Stimulated activated CD4-positive, alpha-beta T cell treated with anti-CD3 and anti-CD28 coated beads, TNF-alpha, amount 100 ng/mL, for 24 hours (primary cell): ENCODE measurements at places on chromosomes 6 and 20.
A peak's percentile ranks its signal among the peaks of the same experiment; 100 is the strongest.

GRCh38 chr6:169070506-169071176 lies 183.0 kb downstream of the THBS2 start:
- no peak for DNase-seq

GRCh38 chr6:4506792-4507191 lies 269.4 kb upstream of the CDYL start:
- DNase-seq: no peak

GRCh38 chr6:98124171-98124570 lies 710.2 kb upstream of the POU3F2 start:
- no peak for DNase-seq

DNA sequence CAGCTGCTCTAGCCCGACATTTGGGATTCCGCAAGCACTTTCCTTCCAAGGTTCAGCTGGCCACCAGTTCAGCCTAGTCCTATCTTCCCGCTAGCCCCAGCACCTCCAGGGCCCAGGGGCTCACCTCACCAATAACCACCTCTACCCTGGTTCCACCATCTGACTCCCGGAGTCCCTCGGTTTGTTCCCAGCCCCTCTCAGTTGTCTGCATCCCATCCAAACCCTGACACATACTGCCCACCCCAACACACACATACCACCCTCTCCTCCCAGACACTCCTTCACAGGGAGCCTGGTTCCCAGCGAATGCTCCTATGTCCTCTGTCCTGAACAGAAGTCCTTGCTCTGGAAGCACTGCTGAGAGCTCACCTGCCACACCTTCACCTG lies 418 bp downstream of the TNXB start:
- no peak for DNase-seq

DNA sequence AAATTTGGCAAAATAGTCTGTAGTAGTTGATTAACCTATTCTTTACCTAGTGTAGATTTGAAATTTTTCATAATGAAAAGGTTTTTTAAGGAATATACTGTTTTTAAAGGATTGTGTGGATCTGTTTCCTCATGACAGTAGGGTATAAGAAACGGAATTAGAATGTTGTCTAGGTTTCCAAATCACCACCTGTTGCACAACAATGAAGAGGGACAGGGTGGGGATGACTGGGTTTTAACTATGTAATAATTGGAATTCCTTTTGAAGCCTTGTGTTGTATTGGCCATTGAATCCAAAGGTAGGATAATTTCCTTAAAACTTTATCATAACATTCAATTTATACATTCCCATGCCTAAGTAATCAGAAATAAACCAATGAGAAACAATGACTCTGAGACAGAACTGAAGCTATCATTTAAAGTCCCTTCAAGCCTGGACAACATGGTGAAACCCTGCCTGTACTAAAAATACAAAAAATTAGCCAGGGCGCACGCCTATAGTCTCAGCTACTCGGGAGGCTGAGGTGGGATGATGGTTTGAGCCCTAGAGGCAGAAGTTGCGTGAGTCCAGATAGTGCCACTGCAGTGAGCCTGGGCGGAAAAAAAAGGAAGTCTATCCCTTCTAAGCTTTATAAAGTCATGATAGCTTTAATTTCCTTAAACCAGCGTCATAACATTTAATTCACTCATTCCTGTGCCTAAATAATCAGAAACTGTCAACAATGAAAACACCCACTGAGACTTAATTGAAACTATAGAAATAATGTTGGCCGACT lies 18.3 kb upstream of the SLC17A5 start:
- no peak for DNase-seq

DNA sequence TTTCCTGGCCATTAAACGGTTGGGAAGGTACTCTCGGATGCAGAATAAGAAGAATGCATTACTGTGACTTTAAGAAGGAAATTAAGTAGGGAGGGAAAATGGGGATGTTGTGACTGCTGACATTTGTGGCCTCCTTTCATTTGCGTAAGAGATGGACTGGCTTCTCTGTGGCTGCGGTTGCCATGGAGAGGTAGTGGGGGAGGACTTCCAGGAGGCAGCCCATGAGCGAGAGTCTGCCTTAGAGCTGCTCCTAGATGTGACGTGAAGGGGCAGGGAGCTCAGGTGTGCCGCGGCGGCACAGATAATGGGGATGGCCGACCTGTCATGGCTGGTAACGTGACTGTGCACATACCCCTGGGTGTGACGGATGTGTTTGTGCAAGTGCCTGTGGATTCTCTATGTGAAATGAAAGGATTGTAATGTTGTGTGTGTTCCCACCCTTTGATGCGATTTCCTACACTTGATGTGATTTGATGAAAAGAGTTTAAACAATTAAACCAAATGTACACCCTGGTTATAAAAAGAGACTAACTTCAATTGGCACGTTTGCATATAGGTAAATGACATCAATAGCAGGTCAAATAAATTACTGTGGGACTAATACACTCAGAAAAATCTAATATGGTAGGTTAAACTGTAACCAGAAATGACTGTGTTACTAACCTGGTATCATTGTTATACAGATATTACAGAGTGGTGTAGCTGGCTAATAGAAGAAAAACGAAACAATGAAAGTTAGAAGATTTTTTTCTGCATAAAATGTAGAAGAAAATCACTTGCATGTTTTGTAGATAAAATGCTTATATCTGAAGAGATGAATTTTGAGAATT lies 48.9 kb downstream of the HIVEP1 start:
- peak; percentile 66 for DNase-seq

DNA sequence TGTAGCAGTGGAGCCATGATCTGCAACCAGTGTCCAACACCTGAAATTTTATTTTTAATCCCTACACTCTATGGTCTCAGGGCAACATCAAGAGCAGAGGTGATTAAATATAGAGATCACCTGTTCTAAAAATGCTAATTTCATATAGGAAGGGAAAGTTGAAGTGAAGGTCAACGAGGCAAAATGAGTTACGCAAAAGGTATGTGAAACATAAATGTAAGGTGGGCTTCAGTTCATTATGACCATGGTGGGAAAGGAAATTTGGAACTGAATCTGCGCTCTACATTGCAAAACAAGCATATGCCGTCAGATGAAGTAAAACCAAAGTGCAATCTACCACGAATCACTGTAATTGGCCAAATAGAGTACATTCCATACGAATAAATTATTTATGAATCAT lies 35.2 kb upstream of the STMND1 start:
- DNase-seq: no peak

- DNase-seq: peak; percentile 27
Observed at GRCh38 chr20:51631011-51631950, 88.8 kb upstream of the NFATC2 start.

DNA sequence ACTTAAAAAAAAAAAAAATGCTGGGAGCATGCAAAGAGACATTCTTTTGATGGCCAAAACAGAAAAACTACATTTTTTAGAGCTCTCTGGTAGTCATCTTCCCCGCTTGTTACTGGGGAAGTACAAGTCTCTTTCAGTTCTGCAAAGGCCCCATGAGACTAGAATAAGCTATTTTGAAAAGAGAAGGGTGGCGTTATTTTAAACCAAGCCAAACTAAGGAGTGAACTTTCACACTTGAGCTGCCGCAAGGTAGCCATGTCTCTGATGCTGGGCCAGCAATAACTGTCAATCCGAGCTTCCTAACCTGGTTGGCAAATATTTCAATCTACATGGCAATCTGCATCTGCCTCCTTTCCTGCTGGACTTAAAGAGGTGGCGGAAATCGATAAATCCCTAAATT lies 96.7 kb downstream of the L3MBTL3 start:
- no peak for DNase-seq

GRCh38 chr20:52864916-52865605 lies 107.1 kb upstream of the TSHZ2 start:
- DNase-seq: no peak

GRCh38 chr6:167306401-167306998 lies 15.4 kb downstream of the UNC93A start:
- no peak for DNase-seq

- no peak for DNase-seq
Observed at GRCh38 chr20:51272401-51272800, 249.5 kb upstream of the KCNG1 start.

GRCh38 chr6:111724505-111724904 lies 118.8 kb upstream of the TRAF3IP2 start:
- no peak for DNase-seq

DNA sequence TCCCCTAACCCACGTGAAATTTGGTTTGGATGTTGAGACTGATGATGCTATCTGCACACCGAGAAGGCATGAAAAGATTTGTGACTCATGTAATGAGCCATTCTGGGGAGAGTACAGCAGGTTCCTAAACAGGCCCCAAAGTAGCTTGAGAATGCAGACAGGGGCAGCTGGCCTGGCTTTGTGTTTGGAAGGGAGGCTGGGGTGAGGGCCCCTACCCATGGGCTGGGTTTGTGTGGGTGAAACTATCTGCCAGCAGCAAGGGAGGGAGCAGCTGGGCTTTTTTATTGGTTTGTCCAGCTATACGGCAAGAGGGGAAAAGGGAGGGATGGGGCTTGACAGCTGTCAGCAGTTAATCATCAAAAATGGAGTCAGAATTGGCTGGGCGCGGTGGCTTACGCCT lies 87.0 kb upstream of the RNF24 start:
- no peak for DNase-seq

GRCh38 chr6:53544217-53544469 lies 758 bp downstream of the GCLC start:
- DNase-seq: peak; percentile 3

DNA sequence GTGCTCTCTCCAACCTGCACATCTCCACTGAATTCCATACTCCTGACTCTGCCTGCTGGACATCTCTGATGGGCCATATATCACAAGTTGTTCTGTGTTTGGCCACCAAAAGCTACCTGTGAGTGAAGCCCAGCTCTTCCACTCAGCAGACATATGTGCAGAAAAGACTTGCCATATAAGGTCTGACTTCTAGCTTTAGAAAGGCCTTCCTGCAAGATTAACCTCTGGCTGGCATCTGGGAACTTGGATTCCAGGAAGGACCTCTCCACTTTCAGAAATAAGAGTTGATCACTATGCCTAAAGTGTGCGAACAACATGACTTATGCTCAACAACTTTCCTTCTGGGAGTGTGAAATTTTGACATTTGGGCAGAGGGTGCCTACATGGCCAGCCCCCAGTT lies 113.7 kb downstream of the TNFAIP3 start:
- DNase-seq: no peak

DNA sequence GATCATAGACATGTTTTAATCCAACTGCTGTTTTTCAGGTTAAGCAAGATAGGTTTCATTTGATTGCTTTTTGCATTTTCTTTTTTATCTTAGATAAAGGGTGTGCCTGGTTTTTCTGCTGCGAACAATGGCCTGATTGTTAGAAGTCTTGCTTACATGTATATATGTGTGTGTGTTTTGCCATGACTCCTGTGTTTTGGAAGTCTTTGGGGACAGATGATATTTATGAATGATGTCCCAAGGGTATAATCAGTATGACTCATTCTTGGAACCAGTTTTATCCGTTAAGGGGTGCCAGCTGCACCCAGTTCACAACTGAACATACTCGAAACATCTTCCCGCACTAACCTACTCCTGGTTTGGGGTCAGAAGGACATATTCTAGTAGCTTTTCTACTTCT lies 230.1 kb upstream of the SUPT3H start:
- no peak for DNase-seq

- no peak for DNase-seq
Observed at GRCh38 chr6:70849348-70850069, 107.4 kb downstream of the B3GAT2 start.

DNA sequence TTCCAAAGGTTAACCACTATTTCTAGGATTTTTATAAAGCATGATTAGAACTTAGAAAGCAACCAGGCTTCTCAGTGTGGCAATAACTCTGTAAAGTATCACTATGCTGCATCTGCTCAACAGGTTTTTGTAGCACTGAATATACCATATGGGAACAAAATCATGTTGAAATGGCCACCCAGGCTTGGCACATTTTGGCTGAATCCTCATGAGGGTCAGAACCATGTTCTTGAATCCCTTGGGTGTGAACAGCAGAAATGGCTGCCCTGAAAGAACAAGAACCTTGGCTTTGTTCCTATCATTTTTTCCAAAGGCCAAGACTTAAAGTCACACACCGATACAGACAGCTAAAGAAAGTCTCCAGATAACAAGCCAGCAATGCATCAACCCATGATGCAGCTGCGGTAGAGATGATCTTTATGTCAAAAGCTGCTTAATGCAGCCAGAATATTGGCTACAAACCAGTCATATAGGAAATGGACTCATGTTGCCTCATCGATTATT lies 283.0 kb upstream of the NOX3 start:
- no peak for DNase-seq

- DNase-seq: no peak
Observed at GRCh38 chr20:56249956-56250355, 1.4 kb downstream of the MC3R start.

DNA sequence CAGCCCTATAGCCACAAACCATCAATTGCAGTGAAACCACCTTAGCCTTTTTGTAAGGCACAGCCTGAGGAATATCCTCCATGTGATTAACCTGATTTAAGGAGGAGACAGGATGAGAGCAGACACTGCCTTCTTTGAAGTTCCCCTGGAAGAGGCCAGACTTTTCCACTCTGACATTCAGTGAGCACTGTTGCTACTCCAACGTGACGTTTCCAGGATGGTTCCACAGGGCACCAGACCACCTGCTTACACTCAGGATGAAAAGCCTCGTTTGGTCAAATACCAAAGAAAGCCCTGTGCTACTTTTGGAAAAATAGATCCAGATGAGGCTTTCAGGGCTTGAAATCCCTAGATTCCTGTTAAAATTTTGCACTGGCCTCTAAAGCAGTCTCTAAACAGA lies 1102.1 kb upstream of the FLRT3 start:
- DNase-seq: no peak

DNA sequence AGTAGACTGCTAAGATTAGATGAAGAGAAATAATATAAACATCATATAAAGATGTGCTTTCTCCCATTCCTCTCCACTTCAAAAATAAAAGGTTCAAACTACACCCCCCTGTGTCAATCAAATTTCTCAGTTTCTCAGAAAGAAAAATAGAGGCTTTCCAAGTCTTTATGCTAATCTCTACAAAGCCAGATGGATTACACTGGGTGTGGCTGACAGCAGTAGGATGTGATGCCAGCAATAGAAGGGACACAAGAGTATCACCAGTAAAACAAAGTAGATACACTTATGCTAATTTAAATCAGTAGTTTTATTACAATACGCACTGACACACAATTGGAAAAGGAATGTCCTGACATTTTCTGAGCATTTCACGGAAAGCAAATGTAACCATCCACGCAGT lies 353.4 kb downstream of the RNGTT start:
- DNase-seq: no peak

GRCh38 chr6:75563032-75563431 lies 38.6 kb upstream of the SENP6 start:
- DNase-seq: no peak
